Activated CD8-positive, alpha-beta T cell treated with anti-CD3 and anti-CD28 coated beads, Interleukin-2, amount 10 ng/mL, durations not matched to agents 7 days and 5 days (primary cell): ENCODE measurements at places on chromosomes 11 and 22.

- no peak for DNase-seq
These were observed 4.1 kb upstream of the RNF26 start for GRCh38 chr11:119330237-119330636.

- DNase-seq: peak; percentile 26
These were observed at the start of gene DEUP1 for GRCh38 chr11:93330446-93330984. DEUP1 (plus strand) TSS chr11:93330742; CDS start chr11:93332260, 1,518 bp downstream.

DNA sequence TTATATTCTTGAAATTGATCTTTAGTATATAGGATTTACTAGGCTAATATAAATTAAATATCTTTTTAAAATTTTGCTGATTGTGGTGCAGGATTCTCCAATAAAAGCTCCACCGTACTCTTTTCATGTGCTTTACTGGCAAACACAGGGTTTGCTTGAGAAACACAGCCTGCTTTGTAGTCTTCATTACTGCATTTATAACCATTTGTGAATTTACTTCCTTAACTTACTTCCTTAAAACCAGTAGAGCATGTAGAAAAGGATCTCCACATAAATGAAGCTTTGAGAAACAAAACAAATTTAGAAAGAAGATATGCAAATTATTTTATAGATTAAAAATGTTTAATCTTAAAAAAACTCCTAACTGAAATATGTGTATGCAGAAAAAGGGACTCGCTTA lies 28.8 kb downstream of the SWAP70 start:
- no peak for DNase-seq

DNA sequence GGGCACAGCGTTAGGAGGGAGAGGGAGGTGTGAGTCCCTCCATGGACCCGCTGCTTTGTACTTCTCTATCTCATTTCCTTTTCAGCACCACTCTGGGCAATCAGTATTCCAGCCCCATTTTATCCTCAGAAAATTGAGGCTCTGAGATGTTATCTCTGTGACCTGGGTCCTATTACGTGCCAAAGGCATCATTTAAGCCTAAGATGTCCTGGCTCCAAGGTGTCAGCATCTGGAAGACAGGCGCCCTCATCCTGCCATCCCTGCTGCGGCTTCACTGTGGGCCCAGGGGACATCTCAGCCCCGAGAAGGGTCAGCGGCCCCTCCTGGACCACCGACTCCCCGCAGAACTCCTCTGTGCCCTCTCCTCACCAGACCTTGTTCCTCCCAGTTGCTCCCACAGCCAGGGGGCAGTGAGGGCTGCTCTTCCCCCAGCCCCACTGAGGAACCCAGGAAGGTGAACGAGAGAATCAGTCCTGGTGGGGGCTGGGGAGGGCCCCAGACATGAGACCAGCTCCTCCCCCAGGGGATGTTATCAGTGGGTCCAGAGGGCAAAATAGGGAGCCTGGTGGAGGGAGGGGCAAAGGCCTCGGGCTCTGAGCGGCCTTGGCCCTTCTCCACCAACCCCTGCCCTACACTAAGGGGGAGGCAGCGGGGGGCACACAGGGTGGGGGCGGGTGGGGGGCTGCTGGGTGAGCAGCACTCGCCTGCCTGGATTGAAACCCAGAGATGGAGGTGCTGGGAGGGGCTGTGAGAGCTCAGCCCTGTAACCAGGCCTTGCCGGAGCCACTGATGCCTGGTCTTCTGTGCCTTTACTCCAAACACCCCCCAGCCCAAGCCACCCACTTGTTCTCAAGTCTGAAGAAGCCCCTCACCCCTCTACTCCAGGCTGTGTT lies 829 bp upstream of the APOC3 start:
- no peak for DNase-seq

DNA sequence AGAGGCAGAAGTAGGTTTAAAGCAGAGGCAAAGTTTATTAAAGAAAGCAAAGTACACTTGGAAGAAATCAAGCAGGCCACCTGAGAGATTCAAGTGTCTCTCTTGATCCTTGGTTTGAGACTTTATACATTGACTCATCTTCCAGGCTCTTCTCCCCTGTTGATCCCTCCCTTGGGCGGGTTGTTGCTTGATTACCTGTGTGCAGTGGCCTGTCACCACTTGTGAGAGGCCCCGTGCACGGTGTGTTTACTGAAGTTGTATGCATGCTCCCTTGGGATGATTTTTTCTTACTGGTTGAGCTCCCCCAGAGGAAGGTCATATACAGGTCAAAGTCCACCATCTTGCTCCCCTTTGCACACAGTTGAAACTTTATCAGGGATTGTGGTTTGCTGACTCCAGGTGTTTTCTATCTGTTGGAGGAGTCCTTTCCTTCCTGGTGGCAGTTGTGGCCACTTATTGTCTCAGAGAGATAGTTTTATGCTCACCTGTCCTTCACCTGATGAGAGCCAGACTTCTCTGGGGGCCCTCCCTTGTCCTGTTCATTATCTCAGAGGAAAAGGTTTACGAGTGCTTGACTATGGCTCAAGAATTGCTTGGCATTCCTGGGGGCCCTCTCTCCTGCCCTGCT lies 16.3 kb upstream of the RBMXL2 start:
- no peak for DNase-seq

- DNase-seq: no peak
These were observed 4.3 kb downstream of the LRFN4 start for GRCh38 chr11:66861038-66861773.

DNA sequence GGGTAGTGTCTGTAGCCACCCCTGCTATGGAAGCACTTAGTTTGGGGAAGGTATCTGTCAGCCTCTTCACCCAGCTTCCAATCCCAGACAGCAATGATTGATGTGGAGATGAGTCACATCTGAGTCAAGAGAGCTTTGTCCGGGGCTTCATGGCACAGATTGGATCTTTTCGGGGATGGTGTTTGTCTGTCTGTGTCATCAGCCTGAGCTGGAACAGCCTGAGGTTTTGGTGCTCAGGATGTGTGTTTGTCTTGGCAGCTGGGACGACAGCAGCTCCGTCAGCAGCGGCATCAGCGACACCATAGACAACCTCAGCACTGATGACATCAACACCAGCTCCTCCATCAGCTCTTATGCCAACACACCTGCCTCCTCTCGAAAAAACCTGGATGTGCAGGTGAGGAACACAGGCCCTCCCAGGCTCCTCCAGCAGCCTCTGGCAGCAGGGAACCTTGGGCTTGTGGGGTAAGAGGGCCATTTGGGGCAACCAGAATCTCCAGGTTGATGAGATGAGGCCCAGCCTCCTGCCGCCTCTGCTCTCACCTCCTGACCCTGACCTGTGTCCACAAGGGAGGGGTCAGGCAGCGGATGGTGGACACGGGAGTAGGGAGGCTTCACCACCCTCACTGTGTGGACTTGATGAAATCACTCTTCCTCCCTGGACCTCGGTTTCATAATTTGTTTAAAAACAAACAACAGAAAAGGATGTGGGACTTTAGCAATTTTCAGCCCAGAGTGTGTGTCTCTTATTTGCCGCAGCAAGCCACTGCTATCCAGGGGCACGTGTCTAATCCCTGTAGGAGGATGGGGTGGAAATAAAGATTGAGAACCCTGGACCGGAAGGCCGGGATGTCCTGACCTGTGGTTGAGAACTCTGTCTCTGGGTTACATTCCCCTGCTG lies 124.3 kb downstream of the DBX1 start:
- DNase-seq: no peak

DNA sequence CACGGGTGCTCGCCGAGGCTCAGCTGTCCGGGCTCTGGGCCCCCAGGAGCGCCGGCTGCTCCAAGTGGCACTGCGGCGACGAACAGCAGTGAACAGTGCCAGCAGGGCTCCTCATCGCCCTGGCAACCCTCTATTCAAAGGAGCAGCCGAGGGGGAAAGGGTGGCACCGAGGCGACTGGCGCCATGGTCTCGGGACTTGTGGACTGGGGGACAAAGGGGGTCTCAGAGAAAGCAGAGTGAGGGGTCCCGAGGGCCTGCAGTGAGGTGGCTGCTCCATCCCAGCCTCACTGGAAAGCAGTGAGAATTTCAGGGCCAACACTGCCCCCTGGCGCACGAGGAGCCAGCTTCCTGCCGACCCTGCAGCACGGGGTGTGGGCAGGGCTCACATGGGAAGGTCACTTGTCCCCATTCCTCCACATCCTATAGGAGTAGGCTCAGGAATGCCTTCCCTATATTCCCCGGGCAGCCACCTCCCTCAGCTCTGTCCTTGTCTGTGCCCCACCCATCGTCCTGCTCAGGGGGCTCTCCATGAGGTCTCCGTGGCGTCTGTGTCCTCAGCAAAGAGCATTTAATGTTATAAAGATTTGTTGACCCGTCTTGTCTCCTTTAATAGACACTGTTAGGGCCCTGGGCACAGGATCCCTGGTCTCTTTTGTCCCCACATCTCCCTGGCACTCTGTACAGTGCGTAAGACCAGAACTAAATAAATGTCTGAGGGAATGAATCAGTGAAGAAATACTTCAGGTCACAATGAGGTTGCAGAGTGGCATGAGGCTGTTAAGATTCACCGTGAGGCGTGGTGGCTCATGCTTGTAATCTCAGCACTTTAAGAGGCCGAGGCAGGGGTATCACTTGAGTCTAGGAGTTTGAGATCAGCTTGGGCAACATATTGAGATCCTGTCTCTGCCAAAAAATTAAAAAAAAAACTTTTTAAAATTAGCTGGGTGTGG lies 26.4 kb downstream of the LRFN4 start:
- DNase-seq: peak; percentile 73

- no peak for DNase-seq
These were observed 14.5 kb upstream of the GAB2 start for GRCh38 chr11:78432058-78432515.

- no peak for DNase-seq
These were observed 86.4 kb upstream of the SEZ6L start for GRCh38 chr22:26082866-26083265.

- no peak for DNase-seq
These were observed 33.0 kb downstream of the GAS2 start for GRCh38 chr11:22699388-22699787.

DNA sequence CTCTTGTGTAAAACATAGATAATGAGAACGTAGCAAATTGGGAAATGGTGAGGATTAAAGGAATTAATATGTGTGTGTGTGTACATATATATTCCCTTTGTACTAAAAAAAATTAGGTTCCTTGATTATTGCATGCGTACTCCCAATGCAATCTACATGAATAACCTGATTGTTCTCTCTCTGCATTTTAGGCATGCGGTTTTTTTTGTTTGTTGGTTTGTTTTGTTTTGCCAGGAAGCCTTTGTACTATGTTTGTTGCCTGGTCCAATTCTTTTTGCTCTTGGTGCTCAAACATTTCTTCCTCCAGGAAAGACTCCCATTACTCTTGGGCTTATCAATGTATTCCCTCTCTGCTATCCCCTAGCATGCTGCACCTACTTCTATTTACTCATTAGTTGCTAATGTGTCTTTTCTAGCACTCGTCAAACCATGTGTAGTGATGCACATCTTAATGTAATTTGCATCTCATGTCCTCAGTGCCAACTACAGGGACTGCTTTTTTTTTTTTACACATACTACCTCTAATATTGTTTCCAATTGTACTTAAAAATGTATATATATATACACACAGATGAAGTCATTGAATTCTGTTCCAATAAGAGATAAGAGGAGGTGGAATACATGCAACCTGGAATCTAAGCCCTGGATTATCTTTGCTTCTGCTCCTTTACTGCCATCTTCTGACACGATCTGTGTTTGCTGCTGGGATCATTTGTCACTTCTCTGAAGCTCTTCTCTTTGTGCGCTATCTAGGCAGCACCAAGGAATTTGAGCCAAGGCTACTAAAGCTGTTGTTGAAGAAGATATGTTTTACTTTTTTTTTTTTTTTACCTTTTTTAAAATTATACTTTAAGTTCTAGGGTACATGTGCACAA lies 197.2 kb upstream of the ANO3 start:
- no peak for DNase-seq

- DNase-seq: no peak
These were observed 17.8 kb upstream of the RAPSN start for GRCh38 chr11:47466701-47467250.

DNA sequence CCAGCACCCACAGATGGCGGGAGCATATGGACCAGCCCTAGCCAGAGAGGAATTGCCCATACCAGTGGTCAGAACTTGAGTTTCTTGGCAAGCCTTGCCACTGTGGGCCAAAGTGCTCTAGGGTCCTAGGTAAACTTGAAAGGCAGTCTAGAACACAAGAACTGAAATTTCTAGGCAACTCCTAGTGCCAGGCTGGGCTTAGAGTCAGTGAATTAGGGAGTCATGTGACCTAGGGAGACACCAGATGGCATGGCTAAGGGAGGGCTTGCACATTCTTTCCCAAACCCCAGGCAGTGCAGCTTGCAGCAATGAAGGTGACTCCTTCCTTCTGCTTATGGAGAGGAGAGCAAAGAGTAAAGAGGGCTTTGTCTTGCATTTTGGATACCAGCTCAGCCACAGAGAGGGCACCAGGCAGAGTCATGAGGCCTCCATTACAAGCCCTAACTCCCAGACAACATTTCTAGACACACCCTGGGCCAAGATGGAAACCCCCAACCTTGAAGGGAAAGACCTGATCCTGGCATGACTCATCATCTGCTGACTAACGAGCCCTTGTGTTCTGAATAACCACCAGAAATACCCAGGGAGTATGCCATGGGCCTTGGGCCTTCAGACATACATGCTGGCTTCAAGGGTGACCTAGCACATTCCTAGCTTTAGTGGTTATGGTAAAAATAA lies 19.2 kb upstream of the OR56A3 start:
- no peak for DNase-seq

GRCh38 chr22:50560034-50560433 lies 2.7 kb downstream of the SYCE3 start:
- no peak for DNase-seq

- DNase-seq: no peak
These were observed 39.4 kb upstream of the DDI1 start for GRCh38 chr11:103997082-103997481.

GRCh38 chr11:103042161-103042560 lies 49.8 kb downstream of the DCUN1D5 start:
- no peak for DNase-seq

DNA sequence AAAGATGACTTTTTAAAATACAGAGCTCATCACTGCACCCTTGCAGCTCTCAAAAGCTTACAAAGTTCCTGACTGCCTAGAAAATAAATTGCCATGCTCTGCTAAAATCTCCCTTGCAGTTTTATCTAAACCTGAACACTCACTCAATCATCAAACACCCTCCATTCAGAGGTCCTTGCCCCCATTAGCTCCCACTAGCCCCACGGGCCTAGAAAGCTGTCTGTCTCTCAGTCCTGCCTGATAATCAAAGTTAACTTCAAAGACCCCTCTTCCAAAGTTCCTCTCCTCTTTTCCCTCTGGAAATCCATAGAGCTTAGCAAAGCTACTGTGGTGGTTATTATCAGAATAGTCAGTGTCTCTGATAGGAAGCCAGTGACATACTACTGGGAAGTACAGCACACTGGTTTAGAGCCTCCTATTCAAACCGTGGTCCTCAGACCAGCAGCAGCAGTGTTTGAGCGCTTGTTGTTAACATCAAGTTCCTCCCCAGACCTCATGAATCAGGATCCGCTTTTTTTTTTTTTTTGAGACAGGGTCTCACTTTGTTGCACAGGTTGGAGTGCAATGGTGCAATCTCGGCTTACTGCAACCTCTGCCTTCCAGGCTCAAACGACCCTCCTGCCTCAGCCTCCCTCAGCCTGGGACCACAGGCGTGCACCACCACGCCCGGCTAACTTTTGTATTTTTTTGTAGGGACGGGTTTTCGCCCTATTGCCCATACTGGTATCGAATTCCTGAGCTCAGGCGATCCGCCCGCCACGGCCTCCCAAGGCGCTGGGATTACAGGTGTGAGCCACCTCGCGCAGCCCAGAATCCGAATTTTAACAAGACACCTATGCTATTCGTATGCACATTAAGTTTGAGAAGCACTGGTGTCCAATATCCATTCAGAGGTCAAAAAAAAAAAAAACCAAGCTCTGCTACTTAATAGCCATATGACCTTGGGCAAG lies 1.2 kb downstream of the NDUFC2 start:
- no peak for DNase-seq

- DNase-seq: peak; percentile 72
These were observed 3.4 kb downstream of the CCDC89 start for GRCh38 chr11:85682330-85683305.

GRCh38 chr11:113167599-113167998 lies 146.8 kb upstream of the TTC12 start:
- no peak for DNase-seq
